ENCODE measurements at places on chromosomes 3 and 15.

- no peak for DNase-seq
These were observed 195.6 kb upstream of the CNTN4 start for GRCh38 chr3:1903111-1903510.

GRCh38 chr3:56467108-56467507, 1.2 kb downstream of the ERC2 start:
- no peak for DNase-seq

DNA sequence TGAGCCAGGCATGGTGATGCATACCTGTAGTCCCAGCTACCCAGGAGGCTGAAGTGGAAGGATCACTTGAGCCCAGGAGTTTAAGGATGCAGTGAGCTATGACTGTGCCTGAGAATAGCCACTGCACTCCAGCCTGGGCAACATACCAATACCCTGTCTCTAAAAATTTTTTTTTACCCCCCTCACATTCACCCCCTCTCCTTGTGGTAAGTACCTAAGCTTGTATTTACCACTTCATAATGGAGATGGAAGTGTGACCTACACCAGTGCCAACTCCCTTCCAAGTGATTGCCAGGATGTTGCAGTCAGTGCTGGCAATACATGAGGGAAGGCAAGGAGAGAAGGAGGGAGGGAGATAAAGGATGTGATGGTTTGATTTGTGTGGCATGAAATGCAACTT, 84.2 kb downstream of the LRRC28 start:
- DNase-seq: no peak

- DNase-seq: no peak
These were observed 7.7 kb downstream of the RBM15B start for GRCh38 chr3:51398595-51399310.

DNA sequence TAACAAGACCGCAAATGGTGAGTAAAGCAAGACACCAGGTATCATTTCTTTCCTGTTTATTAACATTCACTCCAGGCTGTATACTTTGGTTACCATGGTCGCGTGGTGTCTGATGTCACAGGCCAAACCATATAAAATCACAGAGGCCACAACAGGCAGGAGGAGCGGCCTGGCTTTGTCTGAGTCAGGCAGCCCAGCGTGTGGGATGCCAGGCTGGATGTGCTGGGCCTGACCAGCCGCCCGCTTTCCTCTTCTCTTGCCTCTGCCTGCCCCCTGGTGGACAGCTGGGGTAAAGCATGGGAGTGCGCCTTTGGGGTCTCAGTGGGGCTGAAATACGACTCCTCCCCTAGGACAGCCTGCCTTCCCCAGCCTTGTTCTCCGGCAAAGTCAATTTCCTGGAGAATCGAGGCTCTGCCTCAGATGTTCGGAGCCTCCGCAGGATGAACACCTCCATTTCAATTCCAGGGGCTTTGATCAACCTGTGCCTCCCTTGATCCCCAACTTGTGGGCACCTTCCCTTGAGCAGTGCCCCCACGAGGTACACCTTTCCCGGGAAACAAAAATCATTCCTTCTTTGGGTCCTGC, 78.2 kb downstream of the CCNL1 start:
- no peak for DNase-seq

- DNase-seq: no peak
These were observed 45.7 kb downstream of the IDH2 start for GRCh38 chr15:90056529-90056928.

- DNase-seq: no peak
These were observed 37.3 kb upstream of the BFSP2 start for GRCh38 chr3:133362539-133362938.

- no peak for DNase-seq
These were observed 683.8 kb upstream of the NR2F2 start for GRCh38 chr15:95646484-95647273.

DNA sequence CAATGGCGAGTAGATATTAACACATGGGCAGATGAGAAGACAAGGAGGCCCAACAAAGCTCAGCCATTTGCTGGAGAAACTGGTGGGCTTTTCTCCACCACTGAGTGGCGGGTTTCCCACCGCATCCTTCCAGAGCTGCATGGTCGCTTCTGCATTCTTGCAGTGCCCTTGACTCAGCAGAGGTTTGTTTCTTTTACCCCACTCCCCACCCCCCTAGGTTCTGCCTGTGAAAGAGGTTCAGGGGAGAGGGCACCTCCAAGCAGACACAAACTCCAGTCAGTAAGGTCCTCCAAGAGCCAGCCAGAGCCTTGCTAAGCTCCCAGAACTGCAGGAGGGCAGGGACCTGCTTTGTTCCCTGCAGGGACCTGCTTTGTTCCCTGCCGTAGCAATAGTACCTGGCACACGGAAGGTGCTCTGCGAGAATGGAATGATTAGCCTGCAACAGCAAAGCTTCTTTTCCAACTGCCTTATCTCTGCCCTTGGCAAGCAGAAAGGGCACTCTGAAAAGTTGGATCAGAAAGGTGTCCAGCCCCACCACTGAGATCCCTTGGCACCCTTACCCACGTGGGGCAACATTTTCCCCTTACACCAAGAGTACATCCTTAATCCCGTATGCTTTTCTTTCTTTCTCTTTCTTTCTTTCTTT, 1.4 kb downstream of the PAQR5 start:
- no peak for DNase-seq

GRCh38 chr3:60839246-60839645, 412.0 kb downstream of the FHIT start:
- DNase-seq: no peak

GRCh38 chr3:179093807-179094206, 22.2 kb upstream of the ZMAT3 start:
- DNase-seq: no peak

DNA sequence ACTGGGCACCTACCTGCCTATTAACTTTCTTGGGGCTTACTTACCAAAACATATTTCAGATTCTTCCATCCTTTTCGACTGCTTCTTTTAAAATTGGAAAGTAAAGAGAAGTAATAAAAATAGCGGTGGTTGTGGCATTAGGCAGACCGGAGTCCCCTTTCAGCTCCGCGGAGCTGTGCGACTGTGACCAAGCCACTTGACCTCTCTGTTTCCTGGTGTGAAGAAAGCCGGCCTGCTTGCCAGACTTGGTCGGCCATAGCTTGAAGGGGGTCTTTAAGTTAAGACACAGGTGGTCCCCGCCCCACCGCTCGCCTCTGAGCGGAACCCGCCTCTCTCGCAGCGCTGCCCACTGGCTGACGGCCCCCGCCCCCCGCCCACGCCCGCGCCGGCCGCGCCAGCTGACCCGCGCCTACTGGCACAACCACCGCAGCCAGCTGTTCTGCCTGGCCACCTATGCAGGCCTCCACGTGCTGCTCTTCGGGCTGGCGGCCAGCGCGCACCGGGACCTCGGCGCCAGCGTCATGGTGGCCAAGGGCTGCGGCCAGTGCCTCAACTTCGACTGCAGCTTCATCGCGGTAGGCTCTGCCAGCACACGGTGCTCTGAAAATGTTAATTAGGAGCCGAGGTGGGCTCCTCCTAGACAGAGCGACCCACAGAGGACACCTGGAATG, 18.3 kb downstream of the NOX5 start:
- DNase-seq: no peak

- no peak for DNase-seq
These were observed 635.9 kb upstream of the SUCLG2 start for GRCh38 chr3:68290333-68290732.

- DNase-seq: no peak
These were observed 72.1 kb upstream of the ATP2B2 start for GRCh38 chr3:10577486-10577885.

GRCh38 chr3:39144095-39144747, 9.2 kb downstream of the CSRNP1 start:
- no peak for DNase-seq

GRCh38 chr3:148532326-148532725, 165.4 kb upstream of the AGTR1 start:
- no peak for DNase-seq

GRCh38 chr3:152263711-152264110, 5.0 kb upstream of the MBNL1 start:
- no peak for DNase-seq

DNA sequence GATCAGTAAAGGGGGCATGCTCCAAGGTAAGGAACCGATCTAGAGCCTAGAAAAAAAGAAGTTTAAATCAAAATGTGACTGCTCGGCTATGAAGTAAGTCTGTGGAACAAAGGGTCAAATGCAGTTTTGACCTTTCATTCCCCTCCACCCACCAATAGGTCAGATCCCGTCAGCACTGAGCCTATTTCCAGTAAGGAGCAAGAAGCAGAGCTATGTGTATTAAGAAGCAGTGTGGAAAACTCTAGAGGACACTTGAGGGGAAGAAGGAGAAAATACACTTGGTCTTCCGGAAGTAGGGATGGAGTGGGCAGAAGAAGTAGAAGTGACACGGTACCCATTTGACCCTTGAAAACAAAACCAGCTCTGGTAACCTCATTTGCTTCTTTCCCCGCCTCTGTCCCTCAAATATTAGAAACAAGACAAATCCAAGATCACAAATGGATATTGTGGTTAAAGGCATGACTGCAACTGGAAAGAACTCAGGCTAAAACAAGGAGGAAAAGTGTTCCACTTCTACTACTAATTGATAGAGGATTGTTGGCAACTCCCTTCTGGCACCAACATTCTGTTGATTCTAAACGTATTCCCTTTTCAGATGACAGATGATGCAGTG, 888.3 kb upstream of the NR2F2 start:
- no peak for DNase-seq
